Pulmonary artery endothelial cell (primary cell): ENCODE measurements at places on chromosomes 4 and X.

DNA sequence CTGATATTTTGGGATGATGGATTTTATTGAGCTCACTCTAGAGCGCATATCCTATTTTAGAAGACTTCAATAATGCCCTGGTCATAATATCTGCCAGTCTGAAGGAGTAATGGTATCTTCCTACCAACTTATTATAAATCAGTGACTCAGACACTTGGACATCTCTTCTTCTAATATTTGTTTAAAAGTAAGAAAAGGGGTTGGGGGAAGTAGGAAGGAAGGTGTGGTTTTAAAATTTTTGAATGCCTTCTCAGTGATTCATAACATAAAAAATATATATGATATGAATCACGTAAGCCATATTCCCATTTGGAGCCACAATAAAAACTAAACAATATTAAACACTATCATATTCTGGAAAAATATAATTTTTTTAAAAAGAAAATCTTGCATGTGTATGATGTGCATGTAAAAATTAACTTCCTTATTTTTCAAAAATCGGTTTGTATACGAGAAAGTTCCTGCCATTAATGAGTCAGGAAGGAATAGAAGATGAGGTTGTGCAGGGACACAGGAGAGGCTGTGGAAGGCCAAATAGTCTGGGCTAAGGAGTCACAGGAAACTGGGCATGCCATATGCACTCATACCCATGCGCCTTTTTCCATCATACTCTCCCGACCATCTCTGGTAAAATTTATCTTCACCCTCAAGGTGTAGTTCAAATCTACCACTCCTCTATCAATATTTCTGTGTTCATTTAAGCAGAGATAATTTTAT lies 286.5 kb downstream of the EPHA5 start:
- no peak for DNase-seq

DNA sequence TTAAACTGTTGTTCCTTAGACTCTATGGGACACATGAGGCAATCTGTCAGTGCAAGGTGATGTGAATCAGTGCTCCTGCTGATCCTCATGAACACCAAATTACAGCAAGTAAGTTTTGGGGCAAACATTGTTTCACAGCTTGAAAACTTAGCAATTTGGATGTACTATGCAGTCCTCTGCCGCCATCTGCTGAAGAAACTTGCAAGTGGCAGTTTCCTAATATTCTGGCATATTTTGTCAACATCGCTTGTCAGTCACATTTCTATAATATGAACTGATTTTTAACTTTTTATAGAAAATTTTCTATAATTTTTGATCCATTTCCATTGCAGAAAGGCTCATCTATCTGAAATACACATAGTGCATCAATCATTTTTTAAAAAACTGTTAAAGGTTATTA lies 56.3 kb downstream of the ZAR1 start:
- DNase-seq, result no peak

GRCh38 chr4:41505161-41505661 lies 32.7 kb upstream of the LIMCH1 start:
- DNase-seq, result no peak

DNA sequence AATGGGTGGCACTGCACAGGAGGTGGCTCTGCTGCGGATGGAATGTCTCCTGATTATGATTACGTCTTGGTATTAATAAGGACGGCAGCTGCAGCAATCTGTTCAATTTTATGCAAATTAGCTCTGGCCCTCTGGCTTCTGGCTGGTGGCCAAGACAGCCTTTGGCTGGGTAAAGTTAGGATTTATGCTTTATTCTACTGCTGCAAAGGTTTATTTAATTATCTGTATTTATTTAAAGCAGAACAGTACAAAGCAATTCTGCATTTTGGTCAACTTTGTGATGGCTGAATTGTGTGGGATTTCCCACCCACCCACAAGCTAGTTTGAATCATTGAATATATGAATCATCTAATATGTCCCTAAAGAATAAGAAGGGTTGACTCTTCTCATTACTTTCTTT lies 745.6 kb upstream of the FAM241A start:
- DNase-seq, result no peak

GRCh38 chr4:185272245-185272644 lies 62.8 kb downstream of the SNX25 start:
- no peak for DNase-seq

- no peak for DNase-seq
Observed at GRCh38 chrX:74461384-74461783, 40.1 kb downstream of the SLC16A2 start.

- DNase-seq, result no peak
Observed at GRCh38 chrX:108811891-108812290, 75.5 kb upstream of the IRS4 start.

GRCh38 chr4:27763830-27764525 lies 903.3 kb downstream of the STIM2 start:
- DNase-seq, result no peak

DNA sequence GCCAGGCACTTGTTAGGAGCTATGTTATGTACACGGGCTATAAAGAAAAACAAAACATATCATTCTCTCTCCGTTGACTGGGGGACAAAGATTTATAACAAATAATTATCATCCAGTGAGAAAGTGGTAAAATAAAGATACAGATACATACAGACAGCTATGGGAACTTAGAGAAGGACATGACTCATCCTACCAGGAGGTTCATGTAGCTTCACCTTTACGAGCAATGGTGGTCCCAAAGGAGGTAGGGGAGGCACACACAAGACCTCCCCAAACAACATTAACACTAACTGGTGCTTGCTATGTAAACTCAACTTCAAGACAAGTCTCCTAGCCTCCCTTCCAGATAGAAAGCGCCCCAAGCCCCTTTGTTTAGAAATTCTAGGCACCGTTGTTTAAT lies 8.9 kb downstream of the AMBN start:
- no peak for DNase-seq

- DNase-seq, result no peak
Observed at GRCh38 chrX:20313899-20314298, 47.2 kb upstream of the RPS6KA3 start.

- DNase-seq, result no peak
Observed at GRCh38 chr4:96598465-96598864, 758.6 kb downstream of the PDHA2 start.

DNA sequence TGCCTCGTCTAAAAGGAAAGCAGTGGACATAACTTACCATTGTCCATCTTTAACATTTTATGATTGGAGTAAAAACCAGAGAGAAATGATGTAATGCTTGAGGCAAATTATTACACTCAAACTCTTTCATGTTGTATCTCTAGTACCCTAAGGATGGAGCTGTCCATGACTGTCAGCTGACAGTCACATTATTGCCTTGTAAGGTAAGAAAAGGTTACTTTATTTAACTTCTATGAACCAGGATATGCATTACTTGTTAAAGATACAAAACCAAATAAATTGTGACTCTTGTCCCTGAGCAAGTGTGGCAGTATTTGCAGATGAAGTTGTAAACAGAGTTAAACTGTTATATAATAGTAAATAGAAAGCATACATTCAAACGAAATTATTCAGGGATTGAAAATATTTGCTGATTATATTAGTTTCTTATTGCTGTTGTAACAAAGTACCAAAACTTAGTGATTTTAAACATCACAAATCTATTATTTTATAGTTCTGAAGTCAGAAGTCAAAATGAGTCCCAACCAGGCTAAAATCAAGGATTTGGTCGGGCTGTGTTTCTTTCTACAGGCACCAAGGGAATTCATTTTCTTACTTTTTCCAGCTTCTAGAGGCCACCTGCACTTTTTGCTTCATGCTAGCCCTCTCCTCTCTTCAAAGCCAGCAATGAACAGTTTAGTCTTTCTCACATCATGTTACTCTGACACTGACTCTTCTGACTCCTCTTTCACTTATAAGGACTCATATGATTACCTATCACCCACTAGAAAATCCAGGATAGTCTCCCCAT lies 113.8 kb downstream of the CEP44 start:
- DNase-seq, result no peak

DNA sequence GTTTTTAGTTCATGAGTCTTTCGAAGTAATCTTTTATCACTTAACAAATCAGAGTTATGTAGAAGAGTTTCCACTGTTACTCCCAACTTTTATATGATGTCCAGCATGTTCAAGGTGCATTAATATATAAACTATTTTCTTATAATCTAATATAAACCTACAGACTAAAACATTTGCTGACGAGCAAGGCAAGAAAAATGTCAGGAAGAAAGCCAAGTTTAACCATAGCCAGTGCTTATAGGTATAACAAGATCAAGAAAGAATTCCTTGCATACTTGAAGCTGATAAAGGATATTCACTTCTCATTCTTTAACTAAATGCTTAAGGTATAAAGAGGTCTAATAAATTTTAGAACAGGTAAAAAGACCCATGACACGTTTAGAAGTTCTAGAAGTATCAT lies 167.7 kb downstream of the NPNT start:
- no peak for DNase-seq

DNA sequence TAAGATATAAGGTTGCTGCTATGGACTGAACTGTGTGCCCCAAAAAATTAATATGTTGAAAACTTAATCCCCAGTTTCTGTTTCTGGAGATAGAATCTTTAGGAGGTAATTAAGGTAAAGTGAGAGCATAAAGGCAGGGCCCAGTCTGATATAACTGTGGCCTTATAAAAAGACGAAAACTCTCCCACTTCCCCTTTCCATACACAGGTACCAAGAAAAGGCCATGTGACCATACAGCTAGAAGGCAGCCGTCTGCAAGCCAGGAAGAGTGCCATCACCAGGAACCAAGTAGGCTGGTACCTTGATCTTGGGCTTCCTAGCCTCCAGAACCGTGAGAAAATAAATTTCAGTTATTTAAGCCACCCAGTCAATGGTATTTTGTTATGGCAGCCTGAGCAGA lies 550.3 kb downstream of the SMARCA1 start:
- DNase-seq, result no peak

- DNase-seq, result no peak
Observed at GRCh38 chr4:24145591-24145990, 255.7 kb upstream of the PPARGC1A start.

DNA sequence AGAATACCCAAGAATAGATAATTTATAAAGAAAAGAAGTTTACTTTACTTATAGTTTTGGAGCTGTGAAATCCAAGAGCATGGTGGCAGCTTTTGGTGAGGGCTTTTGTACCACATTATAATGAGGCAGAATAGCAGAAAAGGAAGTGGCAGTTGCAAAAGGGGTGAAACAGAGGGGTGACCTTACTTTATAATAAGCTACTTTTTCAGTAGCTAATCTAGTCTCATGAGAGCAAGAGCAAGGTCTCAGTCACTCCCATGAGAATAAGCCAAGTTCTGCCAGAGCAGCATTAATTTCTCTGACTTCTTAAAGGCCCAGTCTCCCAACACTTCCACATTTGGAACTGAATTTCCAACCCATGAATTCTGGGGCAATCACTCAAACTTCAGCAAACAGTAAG lies 502.0 kb downstream of the GBA3 start:
- DNase-seq, result no peak

GRCh38 chr4:133802359-133803140 lies 399.0 kb downstream of the PABPC4L start:
- no peak for DNase-seq

DNA sequence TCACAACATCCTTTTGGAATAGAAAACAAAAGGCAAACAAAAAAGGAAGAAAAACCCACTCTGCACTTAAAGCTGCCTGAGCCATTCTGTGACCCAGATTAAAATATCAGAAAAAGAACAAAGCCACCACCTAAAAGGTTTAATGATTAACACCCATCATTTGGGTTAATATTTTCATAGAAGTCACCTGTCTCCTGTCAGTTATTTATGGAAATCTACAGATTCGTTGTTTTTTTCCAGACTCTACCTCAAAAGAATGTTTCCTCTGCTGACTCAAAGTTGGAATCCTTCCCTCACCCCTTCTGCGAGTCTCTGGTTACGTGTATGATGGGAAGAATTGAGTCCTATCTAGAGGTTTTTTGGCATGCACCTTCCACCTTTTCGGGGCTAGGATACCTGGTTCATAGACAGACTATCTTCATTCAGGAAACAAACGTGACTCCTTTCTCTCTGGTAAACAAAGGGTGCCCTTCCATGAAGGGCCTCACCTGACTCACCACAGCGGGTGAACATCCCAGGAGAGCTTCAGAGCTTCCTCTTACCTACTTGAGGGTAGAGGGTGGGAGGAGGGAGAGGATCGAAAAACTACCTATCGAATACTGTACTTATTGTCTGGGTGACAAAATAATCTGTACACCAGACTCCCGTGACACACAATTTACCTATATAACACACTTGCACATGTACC lies 19.6 kb upstream of the CA5B start:
- no peak for DNase-seq

- no peak for DNase-seq
Observed at GRCh38 chrX:72716766-72717165, 2.7 kb upstream of the PHKA1 start.

DNA sequence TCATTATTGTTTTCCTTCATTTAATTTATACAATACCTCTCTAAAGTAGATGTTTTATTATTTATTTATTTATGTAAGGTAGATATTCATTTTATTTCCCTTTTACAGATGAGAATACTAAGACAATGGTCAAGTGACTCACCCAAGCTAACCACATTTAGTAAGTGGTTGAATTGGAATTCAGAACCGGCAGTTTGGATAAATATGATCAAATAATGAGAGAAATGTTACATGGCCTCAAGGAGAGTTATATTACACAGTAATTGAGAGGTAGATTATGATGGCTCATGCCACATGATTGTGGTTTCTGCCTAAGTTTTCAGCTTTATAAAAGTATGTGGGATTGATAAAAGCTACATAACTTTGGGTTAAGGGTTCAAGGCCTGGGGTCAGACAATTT lies 239.4 kb upstream of the BOD1L1 start:
- no peak for DNase-seq

DNA sequence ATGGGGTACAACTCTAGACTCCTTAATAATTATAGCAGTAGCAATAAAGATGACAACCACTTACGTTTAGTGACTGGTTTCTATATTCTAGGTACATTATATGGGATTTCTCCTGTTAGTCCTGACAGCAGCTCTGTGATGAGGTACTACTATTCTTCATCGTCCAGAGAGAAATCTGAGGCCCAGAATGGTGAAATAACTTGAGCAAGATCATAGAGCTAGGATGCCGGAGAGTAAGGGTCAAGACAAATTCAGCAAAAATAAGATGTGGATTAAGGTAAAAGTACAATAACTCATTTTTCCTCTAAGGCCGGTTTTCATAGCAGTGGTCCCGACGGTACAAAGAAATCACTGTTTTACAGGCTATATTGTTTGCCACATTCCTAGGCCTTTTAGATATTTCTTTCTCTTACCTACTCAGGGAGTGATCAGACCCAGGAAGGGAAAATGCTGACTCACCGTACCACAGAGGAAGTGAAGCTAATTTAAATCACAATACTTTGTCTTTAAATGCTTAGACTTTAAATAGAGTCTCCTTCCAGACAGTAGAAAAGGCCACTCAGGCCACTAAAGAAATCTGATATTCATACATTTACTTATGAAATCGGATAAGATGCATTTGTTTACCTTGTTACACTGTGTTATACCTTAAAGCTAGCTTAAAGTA lies 2023.0 kb upstream of the AGA start:
- no peak for DNase-seq

DNA sequence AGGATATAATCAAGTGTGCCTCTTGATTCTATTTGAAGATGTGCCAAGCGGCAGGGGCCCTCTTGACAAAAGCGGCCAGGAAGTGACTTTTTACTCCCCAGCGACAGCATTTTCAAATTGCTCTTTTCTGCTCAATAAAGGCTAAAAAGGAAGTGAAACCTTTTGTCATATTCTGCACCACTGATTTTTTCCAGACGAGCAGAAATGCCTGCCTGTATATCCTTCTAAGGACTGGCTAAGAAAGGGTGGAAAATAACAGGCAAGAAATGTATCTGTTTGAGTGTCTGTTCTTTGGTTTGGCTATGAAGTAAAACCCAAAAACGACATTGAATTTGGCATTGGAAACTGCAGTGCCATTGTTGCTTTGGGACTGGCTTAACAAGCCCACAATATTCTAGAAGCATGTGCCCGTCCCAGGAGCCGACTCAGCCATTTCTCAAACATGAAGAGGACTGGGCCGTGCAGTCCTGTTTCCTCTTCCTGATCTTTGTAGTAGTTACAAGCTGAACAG lies 25.4 kb downstream of the TMSB4X start:
- no peak for DNase-seq
